ENCODE measurements at places on chromosomes 1 and 21.

- peak; percentile 53 for DNase-seq
These were observed 74.9 kb upstream of the ANGPTL1 start for GRCh38 chr1:178945763-178946266.

DNA sequence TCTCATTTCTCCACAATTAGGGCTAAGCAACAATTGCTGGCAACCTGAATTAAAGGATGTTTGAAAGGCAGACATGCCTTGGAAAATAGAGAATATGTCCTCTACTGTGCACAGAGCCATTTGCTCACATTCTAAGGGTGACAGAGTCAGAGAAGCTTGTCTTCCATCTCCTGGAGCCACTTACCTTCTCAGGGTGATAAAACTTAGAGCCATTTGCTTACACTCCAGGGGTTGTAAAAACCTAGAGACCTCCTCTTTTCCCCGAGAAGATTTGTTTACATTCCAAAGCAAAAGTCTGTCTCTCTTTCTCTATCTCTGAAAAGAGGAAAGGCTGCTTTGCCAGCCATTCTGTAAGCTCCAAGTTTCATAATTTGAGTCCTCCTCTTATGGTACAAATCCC lies 61.3 kb downstream of the LBR start:
- DNase-seq = no peak

DNA sequence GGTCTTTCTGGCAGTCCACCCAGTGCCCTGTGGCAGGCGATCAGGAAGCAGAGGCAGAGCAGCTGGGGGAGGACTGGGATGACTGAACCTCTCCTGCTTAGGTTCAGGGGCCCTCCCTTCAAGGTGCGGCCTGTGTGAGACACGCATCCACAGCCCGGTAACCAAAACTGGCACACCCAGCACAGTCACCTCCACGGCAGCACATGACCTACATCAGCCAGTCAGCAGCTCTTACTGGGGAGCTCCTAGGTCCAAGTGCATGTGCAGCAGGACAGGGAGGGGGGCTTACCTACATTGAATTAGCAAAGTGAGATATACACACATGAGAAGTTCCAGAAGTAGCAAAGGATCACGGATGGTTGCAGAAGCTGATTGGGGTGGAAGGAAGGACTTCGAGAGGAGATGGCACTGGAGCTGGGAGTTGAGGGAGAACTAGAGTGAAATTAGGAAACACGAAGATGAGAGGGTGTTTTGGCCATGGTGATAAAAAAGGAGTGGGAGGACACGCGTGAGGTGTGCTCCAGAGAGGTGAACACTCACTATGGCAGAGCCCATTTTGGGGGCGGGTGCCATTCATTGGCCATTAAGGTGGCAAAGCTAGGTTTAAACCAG lies 51.4 kb upstream of the IRF2BP2 start:
- DNase-seq = no peak

GRCh38 chr1:27945020-27945419 lies 10.2 kb downstream of the SMPDL3B start:
- DNase-seq = no peak

GRCh38 chr1:118973032-118973431 lies 15.1 kb downstream of the TBX15 start:
- DNase-seq = no peak

All from type B pancreatic cell (in vitro differentiated cells).